ENCODE measurements at places on chromosomes 4 and X.

GRCh38 chr4:36207831-36208520, 36.3 kb downstream of the ARAP2 start:
- DNase-seq = no peak

DNA sequence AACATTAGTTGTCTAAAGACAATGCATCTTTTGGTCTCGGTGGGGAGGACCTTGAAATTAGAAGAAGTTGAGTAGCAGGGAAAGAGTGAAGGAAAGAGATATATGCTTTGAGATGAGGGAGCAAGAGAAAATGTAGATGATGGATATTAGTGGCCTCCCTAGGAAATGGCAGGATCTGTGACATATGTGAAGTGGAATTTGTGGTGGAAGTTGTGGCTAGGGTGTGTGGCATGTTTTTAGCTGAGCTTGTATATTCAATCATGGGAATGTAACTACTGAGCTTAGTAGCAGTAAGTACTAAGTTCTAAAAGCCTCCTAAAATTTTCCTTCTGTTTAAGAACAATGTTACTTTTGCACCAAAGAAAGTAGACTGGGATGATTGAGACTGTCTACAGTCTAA, 382.8 kb upstream of the CTSO start:
- DNase-seq = no peak

GRCh38 chr4:80035336-80035735, 37.7 kb downstream of the ANTXR2 start:
- no peak for DNase-seq

DNA sequence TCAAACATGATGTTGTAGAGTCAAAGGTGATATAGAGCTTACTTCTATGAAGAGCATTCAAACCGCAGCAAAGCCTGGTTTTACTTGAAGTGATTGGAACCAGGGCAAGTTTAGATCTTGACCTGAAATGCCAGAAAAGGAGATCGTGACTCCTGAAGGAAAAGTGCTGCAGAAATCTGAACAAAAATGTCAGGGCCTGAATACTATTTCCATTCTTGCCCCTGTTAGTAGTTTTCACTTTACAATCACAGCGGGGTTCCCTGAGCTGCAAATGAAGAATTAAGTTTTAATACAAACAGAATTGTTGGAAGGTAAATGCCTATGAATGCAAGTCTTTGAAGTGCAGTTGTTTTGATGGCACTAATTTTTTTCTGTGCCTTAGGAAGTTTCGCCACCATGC, 4.1 kb downstream of the SLIT2 start:
- DNase-seq = no peak

DNA sequence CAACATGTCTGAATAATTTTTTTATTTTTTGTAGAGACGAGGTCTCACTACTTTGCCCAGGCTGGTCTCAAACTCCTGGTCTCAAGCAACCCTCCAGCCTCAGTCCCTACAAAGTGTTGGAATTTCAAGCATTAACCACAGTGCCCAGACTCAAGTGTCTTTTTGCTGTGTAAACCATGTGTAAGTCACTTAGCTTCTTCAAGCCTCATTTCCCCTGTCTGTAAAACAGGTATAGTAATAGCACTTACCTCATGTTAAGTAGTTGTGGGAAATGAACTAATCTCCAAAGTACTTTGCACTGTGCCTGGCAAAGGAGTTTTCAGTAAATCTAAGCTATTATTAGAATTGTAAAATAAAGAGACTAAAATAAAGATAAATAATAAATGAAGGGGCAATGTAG, 35.7 kb downstream of the STBD1 start:
- DNase-seq = no peak

- DNase-seq = no peak
Observed at GRCh38 chr4:123166023-123166422, 230.6 kb upstream of the SPRY1 start.

- no peak for DNase-seq
Observed at GRCh38 chr4:189084671-189085070, 856.0 kb upstream of the FRG1 start.

DNA sequence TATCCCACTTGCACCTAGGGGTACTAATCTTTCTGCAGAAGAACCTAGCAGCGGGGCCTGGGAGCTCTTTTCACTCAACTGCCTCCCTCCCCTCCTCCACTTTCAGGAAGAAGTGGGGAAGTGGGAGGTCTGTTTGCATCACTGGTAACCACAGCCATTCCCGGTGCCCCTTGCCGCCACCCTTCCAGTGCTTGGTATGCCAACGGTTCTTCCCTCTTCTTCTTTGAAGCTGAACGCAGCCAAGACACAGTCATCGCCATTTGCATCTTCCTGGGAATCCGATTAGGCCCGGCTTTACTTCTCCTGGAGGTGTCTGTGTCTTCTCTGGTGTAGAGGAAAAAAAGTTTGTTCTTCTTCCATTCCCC, 47.2 kb upstream of the RBPJ start:
- no peak for DNase-seq

DNA sequence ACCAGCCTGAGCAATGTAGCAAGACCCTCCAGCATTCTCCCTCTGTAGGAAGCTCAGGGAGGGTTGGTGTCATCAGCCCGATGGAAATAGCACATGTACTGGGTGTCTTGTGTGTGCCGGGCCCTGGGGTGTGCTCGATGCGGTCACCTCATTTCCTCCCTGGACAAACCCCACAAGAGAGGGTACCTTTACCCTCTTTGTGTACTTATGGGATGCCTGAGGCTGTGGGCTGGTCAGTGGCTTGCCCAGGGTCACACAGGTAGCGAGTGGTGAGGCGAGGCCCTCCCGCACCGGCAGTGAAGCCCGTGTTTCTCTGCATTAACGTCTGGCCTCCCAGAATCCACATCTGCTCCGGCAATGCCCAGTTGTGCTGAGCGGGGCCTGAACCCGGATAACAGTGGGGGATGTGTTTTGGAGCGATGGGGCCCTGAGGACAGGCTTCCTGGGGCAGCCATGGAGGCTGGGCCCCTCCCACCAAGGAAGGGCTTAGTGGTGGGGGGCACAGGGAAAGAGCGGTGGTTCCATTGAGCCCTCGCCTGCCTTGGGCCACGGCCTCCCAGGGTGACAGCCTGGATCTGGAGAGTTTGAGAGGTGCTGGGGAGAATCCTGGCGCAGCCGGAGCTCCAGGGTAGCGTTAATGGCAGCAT, 8.1 kb downstream of the PSAPL1 start:
- DNase-seq = no peak

- DNase-seq = no peak
Observed at GRCh38 chrX:11349020-11349419, 55.8 kb downstream of the AMELX start.

DNA sequence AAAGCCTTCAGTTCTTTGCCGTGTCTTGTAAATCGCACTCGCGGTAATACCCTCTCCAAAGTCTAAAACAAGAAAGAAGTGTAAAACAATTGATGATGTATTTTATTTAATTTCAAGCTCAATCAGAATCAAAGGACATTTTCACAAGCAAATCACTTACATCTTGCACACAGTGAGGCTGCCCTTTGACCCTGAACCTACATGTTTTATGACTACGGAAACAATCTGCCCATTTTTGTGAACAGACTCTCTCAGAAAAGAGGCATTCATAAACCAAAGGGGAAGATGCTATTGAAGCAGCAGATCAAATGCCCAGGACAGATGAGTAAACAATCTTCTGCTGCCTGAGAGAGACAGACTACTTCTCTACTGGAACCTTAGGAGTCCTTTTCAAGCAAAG, 76.0 kb upstream of the DDX60 start:
- no peak for DNase-seq
